ENCODE measurements at places on chromosomes 2 and 18.

DNA sequence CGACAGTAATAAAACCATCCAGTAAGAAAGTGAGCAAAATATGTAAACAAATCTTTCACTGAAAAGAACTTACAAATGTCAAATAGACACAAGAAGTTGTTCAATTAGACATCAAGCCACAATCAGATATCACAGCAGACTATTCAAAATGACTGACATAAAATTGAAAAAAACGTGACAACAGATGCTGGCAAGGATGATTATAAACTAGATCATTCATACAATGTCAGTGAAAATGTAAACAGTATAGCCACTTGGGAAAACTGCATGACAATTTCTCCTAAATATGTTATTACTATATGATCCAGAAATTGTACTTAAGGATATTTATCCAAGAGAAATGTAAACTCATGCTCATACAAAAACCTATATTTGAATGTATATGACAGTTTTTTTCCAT, 609.4 kb upstream of the CNTNAP5 start:
- DNase-seq = no peak

DNA sequence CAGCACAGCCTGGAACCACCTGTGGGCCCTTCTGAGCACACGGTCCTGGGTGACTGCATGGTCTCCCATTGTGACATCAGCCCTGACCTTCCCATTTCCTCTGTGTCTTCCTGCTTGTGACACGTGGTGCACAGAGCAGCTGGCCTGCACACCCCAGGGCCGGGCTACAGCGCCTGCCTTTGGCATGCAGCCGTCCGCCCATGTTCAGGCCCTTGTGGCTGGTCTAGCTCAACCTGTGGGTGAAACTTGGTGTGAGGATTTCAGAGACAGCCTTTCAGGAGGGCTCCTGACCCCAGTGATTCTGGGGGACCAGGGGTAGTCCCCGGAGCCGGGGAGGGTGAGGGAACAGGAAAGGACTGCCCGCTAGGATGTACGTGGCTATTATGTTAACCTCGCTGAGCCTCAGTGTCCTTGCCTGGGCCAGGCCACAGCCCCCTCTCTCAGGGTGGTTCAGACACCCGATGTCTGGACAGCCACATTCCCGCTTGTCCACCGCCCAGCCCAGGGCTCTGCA, 284.8 kb upstream of the HS6ST1 start:
- no peak for DNase-seq

GRCh38 chr2:158491072-158491471, 34.3 kb downstream of the PKP4 start:
- no peak for DNase-seq

GRCh38 chr2:68755071-68755470, 20.5 kb downstream of the ARHGAP25 start:
- no peak for DNase-seq

- no peak for DNase-seq
Observed at GRCh38 chr2:19894134-19894792, 7.5 kb downstream of the TTC32 start.

DNA sequence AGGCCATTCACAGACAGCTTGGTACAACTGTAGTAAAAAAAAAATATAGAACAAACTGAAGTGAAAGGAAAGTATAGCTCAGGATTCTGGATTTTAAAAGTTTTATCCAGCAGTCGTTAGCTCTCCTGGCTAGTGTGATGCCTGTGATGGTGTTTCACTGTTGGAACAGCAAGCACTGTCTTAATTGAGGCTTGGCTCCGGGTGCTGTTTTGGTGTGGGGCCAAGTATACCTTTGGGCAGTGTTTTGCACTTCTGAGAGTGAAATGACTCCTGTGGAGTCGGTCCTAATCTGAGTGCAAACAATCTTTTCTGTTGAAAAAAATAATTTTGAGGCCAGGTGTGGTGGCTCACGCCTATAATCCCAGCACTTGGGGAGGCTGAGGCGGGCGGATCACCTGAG, 28.7 kb upstream of the RAB1A start:
- no peak for DNase-seq

GRCh38 chr2:191114403-191114886, 36.3 kb downstream of the STAT4 start:
- DNase-seq = no peak

DNA sequence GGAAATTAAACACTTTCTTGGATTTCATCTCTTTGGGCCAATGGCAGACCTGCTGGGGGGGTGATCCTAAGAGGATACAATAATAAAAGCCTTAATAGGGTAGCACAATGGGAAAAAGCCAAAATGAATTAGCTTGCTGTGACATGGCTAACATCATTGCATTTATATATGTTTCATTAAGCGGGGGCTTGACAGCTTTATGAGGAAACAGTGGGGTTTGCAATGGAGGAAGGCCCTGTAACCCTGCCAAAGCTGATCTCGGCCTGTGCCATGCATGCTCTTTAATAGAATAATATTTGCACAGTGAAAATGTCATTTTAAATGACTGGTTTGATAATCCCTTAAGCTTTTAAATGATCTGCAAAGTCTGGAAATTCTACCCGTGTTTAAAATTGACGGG, 291.5 kb downstream of the SLC4A3 start:
- DNase-seq = no peak

DNA sequence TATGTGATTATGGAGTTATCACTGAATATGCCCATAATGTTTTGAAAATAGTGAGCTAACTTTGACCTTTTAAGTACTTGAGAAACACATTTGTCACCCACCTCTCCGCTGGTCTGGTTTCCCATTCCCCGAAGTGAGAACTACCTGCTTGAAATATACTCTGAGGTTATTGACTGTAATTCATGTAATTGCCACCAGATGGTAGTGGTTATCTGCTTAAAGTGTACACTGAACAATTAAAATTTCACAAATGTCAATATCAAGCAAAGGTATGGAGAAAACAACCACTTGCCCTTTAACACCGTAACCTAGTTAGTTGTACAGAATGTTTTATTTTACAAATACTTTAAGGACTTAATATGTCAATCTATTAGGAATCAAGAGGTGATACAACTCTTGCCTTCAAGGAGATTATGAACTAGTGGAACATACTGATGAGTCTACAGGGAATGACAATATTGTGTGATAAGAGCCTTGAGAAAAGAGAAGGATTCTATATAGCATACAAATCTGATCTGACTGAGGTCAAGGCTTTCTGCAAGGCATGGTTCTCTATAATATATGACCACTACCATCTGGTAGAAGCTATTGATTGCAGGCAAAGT, 316.8 kb upstream of the KCNH7 start:
- DNase-seq = no peak

- no peak for DNase-seq
Observed at GRCh38 chr18:11577271-11578112, 31.9 kb upstream of the SLC35G4 start.

DNA sequence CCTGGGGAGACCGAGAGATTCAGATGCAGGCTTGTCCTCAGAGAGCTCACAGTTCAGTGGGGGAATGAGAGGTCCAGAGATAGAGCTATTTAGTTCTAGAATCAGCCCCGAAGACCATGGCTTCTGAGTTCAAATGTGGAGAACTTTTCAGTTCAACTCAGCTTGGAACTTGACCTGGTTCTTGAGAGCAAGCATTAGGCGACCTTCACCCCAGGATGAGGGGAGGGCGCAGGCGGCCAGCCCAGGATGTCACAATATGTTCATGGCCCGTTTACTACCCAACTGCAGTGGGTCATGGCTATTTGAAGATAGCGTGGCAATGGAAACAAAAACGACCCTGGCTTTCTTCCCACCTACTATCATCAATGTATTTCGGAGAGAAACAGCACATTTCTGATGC, 33.8 kb downstream of the DCDC2C start:
- DNase-seq = no peak

DNA sequence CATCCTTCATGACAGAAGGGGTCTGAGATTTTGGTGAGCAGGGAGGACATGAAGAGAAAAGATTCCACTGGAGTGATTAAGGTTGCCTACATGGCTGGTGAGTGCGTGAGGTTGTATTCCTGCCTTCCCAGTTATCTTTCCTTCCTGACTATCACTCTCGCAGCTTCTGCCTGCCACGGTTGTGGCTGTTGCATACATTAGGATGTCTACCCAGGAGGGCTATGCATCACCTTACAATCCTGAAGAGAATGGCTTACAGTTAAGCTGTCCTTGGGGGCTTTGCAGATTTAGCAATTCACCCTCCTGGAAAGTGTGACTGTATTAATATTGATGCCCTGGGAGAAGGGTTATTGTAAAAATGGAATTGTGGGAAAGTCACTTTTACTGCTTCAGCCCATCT, 571.0 kb downstream of the TSN start:
- no peak for DNase-seq

GRCh38 chr18:25392192-25392591, 40.2 kb upstream of the ZNF521 start:
- DNase-seq = no peak

DNA sequence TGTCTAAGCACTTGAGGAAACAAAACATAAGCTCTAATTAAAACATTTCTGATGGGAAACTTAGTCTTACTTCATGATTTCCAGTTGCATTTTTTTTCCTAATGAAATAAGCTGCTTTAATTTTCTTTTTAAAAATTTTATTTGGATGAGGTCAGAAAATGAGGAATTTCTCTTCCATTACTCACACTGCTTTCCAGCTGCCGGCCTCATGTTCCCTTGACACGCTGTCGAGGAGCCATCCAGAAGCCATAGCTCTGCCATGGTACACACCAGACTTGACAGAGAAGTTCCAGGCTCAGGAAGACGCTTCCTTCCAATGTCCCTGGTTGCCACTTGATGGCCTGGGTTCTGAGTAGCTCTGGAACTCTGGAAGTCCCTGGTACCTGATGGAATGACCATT, 12.1 kb upstream of the MAPRE2 start:
- DNase-seq = no peak

GRCh38 chr2:145740302-145740701, 1220.4 kb upstream of the ZEB2 start:
- no peak for DNase-seq

DNA sequence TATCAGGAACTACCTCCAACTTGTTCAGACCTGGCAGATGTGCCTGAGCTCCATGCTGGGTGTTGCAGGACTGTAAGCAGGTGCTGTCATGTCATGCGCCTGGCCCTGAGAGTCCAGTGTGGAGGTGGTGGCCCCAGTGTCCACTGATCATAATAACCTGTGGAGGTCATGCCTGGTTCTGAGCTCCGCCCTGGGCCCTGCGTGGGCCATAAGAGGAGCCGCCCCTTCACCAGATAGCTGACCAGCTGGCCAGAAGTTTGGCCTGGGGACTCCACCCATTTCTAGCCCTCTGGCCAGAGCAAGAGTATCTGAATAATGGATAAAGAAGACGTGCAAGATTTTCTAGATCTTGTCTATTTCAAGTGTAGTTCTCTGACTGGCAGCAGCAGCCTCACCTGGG, 72.4 kb downstream of the CTIF start:
- DNase-seq = no peak

GRCh38 chr2:31467426-31467825, 52.9 kb upstream of the XDH start:
- no peak for DNase-seq

GRCh38 chr18:3294435-3295080, 32.6 kb downstream of the MYL12B start:
- DNase-seq = no peak

- DNase-seq = no peak
Observed at GRCh38 chr2:27006602-27007415, 26.0 kb upstream of the TMEM214 start.

GRCh38 chr2:210028178-210028577, 25.7 kb downstream of the RPE start:
- no peak for DNase-seq

DNA sequence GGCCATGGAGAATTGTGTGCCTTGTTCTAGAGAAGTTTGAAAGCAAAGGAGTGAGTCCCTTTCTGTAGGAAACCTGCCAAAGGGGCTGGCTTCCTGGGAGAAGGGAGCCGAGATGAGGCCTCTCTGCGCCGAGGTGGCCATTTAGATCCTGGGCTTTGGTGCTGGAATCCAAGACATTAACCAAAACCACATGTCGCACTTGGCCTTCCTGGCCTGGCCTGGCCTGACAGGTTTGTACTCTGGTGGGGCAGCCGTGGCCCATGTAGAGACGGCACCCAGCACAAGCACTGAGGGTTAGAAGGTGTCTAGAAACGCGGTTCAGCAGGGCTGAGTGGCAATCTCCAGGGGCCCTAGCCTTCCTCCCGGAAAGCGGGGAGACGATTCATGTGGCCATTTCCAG, 7.1 kb downstream of the CNNM3 start:
- DNase-seq = no peak

DNA sequence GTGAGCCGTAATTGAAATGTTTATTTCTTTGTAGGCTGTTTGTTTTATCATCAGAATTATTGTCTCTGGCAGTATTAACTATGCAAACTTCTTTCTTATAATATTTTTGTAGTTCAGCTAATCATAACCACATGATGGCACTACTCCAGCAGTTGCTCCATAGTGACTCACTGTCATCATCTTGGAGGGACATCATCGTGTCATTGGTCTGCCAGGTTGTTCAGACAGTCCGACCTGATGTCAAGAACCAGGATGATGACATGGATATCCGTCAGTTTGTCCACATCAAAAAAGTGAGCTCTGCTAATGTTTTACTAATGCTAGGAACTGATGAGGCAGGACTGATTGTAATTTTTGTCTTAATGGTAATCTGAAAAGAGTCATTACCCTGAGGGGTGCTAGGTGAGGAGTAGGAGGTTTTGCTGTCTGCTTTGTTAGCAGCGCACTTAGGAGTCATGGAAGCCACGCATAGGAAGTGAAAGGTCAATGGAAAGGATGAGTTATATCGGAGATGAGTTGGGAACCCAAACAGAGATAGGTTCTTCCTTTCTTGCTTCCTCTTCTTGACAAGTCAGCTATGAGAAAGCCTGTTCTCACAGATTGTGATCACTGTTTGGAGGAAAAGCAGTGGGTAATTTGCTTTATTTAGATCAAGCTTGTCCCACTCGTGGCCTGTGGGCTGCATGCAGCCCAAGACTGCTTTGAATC, 49.2 kb downstream of the PIKFYVE start:
- DNase-seq = no peak

- DNase-seq = no peak
Observed at GRCh38 chr18:75206452-75207309, 2.3 kb downstream of the PTGR3 start.

- DNase-seq = no peak
Observed at GRCh38 chr18:79770826-79771225, 26.9 kb upstream of the KCNG2 start.

- no peak for DNase-seq
Observed at GRCh38 chr2:48268671-48269070, 261.3 kb upstream of the STON1 start.

GRCh38 chr18:55866006-55866405, 278.0 kb upstream of the TCF4 start:
- DNase-seq = no peak

DNA sequence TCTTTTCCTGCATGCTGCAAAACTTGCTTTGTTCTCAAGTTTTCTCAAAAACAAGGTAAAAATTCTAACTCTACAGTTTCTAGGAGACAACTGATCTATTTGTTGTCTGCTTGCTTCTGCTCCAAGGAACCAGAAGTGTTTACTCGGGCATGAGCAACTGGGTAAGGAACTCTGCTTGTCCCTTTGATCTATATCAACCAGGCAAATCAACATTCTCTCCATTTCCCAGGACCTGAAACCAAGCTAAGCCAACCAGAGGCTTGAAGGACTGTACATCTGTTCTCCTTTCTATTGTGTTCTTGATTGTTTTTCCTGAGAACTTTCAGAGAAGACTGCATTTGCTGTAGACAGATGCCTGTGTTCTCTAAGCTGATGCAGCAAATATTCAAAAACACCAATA, 335.0 kb upstream of the KCNH7 start:
- no peak for DNase-seq

- no peak for DNase-seq
Observed at GRCh38 chr2:175476948-175477347, 295.4 kb upstream of the ATP5MC3 start.

Data from stimulated activated CD8-positive, alpha-beta memory T cell treated with anti-CD3 and anti-CD28 coated beads, Interleukin-7, amount 100 ng/mL, for 24 hours (primary cell).